ENCODE measurements at places on chromosomes 6 and 20.

DNA sequence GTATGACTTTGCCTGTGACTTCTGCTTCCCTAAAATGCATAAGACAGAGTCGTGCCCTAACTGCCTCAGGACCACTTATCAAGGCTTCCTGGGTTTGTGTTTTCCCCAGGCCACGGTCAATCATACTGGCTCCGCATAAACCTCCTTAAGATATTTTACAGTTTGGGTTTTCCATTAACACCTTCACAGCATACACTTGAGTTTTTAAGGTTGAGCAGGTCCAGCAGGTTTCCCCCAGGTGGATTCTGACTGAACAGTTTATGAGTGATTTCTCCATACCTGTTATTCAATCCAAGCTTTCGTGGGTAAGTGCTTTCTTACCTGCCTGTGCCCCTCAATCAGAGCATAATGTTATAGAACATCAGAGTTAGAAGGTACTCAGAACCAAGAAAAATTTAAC is 39.3 kb downstream of the NINL start:
- DNase-seq = no peak

- no peak for DNase-seq
These were observed 18.1 kb downstream of the NPEPL1 start for GRCh38 chr20:58710481-58711265.

- DNase-seq = no peak
These were observed 161.8 kb downstream of the KCNQ5 start for GRCh38 chr6:72783666-72784065.

GRCh38 chr6:144757730-144758129 is 472.6 kb downstream of the UTRN start:
- no peak for DNase-seq

GRCh38 chr6:156421933-156422332 is 355.2 kb upstream of the ARID1B start:
- no peak for DNase-seq

GRCh38 chr6:25463441-25463840 is 184.3 kb downstream of the CARMIL1 start:
- DNase-seq = no peak

GRCh38 chr20:3509064-3509463 is 38.2 kb downstream of the ATRN start:
- DNase-seq = no peak

DNA sequence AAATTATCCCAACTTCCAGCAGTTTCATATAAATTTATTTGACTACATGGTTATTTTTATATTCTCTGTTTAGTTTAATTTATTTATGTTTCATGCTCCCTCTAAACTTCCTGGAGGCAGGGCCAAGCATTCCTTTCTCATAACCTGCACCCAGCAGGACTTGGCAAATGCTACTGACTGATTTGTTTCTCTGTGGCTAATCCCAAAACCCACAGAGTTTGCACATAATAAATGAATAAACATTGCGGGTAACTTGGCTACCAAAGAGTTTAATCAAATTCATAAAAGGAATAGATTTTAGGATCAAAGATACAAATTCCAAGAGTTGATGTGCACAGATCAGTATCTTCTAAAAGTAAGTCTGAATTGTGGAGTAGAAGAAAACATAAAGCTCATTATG is 239.5 kb downstream of the SLC35F1 start:
- DNase-seq = no peak

GRCh38 chr6:134979142-134979541 is 29.2 kb upstream of the ALDH8A1 start:
- no peak for DNase-seq

- no peak for DNase-seq
These were observed 12.4 kb downstream of the HTR1B start for GRCh38 chr6:77450924-77451323.

DNA sequence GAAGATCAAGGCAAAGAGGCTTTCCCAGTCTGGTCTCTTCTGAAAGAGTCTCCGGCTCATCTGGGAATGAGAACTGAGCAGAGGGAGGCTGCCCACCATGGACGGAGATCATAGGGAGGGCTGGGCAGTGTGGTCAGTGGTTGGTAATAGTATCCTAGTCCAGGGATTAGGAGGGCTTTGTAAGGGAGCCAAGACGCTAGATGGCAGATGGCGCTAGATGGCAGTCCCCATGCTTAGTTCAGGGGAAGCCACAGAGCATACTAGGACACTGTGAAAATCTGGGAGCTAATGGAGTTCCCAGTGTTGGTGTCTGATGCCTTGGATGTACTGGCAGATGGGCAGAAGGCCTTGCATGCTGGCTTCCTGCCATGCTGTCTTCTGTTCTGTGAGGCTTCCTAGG is 21.7 kb upstream of the DAAM2 start:
- no peak for DNase-seq

Data from AG04450 (cell line).